ENCODE measurements at places on chromosomes 6 and 20.

GRCh38 chr6:20399518-20399917, 2.2 kb upstream of the E2F3 start:
- DNase-seq, result no peak

DNA sequence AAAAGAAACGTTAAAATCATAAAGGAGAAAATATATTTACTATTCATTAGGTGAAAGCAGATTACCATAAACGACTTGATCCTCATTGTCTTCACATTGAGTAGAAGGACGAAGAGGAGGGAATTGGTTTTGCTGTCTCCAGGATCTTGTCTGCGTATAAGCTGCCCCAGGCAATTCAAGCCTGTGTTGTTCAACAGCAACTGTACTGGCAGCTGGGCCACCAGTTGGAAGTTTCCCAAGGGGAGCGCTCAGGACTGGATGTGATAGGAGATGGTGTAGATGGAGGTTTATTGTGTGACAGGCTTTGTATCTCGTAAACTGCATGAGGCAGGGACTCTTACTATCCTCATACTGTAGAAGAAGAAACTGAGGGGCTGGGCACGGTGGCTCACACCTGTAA, 3.9 kb upstream of the FANCE start:
- DNase-seq, result no peak

DNA sequence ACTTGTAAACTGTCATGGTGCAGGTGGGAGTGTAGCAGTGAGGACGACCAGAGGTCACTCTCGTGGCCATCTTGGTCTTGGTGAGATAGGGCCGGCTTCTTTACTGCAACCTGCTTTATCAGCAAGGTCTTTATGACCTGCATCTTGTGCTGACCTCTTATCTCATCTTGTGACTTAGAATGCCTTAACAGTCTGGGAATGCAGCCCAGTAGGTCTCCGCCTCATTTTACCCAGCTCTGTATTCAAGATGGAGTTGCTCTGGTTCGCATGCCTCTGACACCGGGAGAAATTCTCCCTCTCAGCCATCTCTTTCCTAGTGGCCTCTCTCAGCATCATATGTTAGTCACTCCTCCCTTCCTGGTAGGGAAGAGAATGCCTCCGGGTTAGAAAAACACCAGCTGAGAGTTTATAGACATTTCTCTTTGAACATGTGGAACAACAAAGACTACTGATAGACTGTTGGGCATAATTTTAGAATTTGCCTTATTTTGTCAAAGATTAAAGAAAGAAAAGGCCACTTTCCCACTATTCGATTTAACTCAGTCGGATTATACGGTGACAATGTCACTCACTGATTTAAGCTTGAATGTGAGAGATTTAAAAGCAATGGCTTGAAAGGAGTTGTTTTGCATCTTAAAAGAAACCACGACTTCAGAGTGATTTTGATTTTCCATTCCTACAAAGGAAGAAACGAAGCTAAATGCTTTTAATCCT, 67.9 kb upstream of the SNX9 start:
- no peak for DNase-seq

- DNase-seq, result no peak
Observed at GRCh38 chr20:12305188-12305950, 387.7 kb downstream of the BTBD3 start.

GRCh38 chr6:4208158-4208557, 72.8 kb upstream of the ECI2 start:
- no peak for DNase-seq

DNA sequence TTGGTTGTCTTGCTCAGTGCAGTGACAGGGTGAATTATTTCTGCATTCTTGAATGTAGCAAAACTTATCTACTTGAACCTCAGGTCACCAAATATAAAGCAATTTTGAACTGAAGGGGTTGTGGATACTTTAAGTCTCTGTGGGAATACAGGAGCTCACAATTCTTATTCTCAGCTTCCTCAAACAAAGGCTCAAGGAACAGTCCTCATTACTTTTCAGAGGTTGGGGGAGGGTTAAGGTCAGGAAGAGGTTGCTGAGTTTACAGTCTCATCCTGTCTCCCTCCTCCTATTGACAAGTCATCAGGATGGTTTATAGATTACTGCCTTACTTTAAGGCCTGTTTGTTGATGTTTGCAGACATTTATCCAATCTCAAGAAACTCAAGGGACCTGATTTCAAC, 143.6 kb upstream of the SPACA1 start:
- no peak for DNase-seq

DNA sequence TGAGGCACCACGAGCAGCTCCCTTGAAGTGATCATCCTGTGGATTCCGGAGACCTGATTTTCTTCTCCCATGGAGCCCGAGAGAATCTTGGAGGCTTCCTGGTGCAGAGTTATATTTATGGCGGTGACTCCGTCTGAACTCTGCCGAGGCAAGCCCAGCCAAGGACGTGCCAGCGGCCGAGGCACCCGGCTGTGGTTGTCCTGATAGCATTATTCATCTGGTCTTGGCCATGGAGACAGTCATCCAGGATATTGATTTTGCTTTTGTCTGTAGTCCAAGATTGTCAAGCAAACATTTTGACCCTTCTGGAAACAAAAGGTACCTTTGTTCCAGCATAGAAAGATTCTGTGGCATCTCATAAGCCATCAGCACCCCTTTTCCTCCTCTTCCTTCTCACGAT, 163.3 kb downstream of the SCML4 start:
- DNase-seq, result peak; percentile 71

DNA sequence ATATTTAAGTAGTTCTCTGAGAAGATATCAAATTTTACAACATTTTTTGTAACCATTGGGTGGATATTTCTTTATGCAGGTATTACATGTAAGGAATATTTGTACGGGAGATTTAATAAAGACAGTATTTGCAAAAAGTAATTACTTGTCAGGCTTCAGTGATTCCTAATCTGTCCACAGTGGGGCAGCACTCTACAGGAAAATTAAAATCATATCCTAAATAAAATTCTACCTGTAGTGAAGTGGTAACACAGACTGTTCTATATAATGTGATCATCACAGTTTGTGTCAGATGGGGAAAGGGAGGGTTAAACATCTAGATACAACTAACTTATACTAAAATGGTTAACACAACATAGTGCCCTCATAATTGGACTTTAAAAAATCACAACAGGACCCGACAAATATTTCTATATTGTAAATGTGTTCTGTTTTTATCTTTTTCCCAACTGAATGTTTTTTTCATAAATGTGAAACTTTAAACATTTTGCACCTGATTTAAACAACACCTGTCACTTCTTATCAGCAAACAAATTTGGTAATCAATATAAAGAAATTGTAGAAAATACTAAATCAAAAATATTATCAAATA, 145.6 kb upstream of the MANEA start:
- DNase-seq, result peak; percentile 50

- no peak for DNase-seq
Observed at GRCh38 chr6:136464874-136465273, 85.3 kb downstream of the MAP7 start.

DNA sequence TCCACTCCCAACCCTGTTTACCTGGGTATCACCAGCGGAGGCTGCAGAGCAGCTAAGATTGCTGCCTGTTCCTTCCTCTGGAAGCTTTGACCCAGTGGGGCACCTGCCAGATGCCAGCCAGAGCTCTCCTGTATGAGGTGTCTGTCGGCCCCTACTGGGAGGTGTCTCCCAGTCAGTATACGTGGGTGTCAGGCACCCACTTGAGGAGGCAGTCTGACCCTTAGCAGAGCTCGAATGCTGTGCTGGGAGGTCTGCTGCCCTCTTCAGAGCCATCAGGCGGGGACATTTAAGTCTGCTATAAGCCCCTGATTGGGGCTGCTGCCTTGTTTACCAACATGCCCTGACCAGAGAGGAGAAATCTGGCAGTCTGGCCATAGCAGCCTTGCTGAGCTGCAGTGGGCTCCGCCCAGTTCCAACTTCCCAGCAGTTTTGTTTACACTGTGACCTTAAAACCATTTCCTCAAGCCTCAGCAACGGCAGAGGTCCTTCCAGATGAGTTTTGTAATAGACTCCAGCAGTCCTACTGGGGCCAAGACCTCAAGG, 2.8 kb downstream of the RAET1E start:
- peak; percentile 66 for DNase-seq

- no peak for DNase-seq
Observed at GRCh38 chr20:52361650-52362049, 170.1 kb upstream of the ZFP64 start.

DNA sequence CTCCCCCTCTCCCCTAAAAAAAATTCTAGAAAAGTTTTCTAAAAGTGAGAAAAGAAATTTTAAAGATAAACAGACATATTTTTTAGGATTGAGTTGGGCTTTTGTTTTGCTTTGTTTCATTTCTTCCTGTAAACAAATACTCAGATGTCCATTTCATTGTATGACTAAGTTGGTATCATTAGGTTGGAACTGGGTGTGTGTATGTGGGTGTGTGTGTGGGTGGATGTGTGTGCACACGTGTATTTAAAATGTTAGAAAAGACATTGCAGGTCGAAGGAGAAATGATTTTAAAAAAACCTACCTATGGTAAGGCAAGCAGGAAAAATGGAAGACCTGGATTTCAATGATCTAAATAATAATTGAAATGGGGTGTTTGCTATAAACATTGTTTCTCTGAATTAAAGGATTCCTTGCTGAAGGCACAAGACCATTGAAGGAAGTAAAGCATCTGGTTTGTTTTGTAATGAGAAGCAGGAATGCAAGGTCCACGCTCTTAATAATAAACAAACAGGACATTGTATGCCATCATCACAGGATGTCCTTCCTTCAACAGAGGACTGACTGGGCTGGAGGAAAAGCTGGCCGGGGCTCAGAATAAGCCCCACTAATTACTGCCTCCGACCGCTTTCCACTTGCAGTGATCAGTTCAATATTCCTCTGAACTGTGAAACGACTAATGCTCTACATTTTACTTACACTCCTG, 996 bp upstream of the PRDM1 start:
- DNase-seq, result peak; percentile 72

GRCh38 chr6:21992178-21992967, 304.5 kb downstream of the PRL start:
- DNase-seq, result peak; percentile 63

DNA sequence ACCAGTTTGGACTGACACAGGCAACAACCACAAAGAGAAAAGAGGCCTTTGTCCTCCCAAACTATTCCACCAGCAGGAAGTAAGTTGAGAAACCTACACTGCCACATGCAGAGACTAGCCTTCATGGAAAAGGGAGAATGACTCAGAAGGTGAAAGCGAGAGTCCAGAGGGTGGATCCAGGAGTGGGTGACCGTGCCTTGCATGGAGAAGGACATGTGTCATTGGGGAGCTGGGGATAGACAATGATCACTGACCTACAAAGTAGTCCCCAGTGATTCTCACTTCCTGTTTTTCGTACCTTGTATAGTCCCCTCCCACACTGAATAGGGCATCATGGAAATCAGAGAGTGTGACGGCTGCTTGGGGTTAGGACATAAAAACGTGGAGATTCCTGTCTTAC, 91.9 kb downstream of the MYLK4 start:
- DNase-seq, result peak; percentile 97

DNA sequence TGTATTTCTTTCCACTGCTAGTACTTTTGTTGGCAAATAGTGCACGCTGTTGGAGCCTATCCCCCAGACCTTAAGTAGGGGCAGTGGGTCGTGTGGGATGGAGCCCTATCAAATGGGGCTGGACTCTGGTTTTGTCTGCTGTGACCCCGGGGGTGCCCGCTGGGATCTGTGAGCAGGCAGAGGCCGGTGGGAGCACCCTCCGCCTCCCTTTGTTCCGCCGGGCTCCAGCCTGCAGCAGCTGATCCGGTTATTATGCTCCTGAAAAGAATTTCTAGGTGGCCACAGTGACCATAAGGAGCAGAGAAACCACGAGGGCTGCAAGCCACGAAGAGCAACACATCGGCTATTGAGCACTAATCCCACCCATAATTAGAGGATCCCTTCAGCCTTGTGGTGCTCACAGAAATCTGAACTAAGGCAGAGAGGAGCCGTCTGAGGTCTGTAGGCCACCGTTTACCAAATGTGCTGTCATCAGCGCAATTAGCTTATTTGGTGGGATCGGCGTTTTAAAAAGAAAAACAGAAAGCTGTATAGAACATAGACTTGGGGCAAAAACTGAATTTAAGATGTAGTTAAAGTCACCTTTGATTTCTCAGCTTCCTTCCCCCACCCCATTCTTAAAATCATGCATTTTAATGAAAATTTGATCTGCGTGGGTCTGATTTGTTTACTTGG, 598.3 kb upstream of the JAG1 start:
- DNase-seq, result no peak

GRCh38 chr20:41245086-41245707, 72.3 kb downstream of the ZHX3 start:
- no peak for DNase-seq

- DNase-seq, result no peak
Observed at GRCh38 chr6:81063891-81064290, 688.6 kb downstream of the TENT5A start.

- peak; percentile 76 for DNase-seq
Observed at GRCh38 chr20:11529047-11529446, 388.6 kb upstream of the BTBD3 start.

DNA sequence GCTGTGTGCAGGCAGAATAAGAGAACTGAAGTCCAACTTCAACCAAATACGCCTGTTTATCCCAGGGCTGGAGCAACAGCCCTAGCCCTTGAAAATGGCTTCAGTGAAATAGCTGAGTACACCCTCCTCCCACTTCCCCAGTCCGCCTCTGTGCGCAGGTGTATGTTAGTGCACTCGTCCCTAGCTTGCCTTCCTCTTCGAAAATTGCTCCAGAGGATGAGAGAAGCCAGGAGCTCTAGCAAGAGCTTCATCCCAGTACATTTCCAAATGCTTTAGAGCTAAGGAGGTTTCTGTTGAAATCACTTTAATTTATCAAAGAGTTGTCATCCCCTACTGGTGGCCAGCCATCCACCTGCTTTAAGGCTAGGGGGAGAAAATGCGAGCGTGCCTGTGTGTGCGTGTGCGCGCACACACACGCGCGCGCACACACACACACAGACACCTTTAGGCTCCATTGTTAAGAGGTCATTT, 5.4 kb upstream of the POU3F2 start:
- DNase-seq, result no peak

GRCh38 chr6:89853068-89853467, 23.4 kb downstream of the CASP8AP2 start:
- DNase-seq, result no peak

DNA sequence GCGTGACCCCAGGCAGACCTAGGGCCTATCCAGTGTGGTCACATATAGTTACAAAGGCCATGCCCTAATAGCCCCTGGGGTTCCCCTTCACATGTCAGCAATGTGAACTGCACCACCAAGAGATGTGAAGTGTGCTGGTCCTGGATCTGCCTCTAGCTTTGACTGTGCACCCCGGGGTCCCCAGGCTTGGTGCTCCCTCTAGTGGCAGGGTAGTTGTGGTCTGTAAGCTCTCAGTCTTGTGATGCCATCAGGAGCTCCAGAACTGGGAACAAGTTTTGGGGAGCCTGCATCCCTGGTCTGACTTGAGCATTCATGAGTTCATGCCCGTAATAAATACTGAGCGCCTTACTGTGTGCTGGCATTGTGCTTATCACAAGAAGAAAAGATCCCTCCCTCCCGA, 143.4 kb downstream of the DHX35 start:
- no peak for DNase-seq

GRCh38 chr6:121319112-121319553, 15.1 kb downstream of the TBC1D32 start:
- peak; percentile 43 for DNase-seq

GRCh38 chr6:41487860-41488432, 58.2 kb upstream of the FOXP4 start:
- DNase-seq, result no peak

GRCh38 chr6:43865932-43866645, 96.1 kb downstream of the VEGFA start:
- DNase-seq, result no peak
